ENCODE measurements at places on chromosomes 2 and 18.

GRCh38 chr2:158507679-158508078 lies 50.9 kb downstream of the PKP4 start:
- DNase-seq = no peak

DNA sequence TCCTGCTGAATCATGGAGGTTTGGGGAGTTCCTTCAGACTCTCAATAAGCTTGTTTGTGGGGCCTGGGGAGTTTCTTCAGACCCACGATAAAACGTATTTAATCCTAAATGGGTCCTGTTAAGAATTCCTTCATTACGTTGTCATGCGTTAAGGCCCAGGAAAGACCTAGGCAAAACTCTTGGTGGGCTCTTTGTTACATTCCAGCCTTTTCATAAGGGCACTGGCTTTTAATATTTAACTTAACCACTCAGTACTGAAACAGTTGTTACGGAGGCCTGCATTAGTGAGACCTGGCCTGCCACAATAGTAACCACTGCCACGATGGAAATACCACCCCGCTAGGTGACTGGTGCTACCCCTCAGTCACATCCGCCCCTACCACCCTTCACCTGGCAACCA lies 17.5 kb upstream of the BIN1 start:
- DNase-seq = no peak

DNA sequence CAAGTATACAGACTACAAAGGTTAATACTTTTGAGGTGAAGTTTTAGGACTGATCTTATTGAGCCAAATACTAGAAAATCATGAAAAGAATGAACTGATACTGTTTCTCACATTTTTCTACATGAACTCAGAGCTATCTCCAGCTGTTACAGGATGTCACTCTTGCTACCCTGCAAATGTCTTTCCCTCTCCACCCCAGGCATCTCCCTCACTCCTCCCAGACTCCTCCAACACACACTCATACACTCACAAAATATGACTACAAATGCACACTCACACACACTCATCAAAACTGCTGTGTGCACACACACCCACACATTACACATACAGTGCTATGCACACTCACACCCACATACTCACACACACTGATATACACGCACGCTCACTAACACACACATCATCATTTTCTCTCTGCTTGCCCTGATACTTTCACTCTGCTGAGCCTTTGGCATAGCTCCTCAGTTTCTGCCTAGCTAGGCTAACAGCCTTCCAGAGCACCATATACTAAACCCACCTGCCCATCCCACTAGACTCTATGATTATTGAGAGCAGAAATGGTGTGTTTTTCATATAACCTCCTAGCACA lies 273.3 kb downstream of the CD226 start:
- DNase-seq = no peak

- no peak for DNase-seq
These were observed 34.0 kb downstream of the METTL4 start for GRCh38 chr18:2537296-2537695.

DNA sequence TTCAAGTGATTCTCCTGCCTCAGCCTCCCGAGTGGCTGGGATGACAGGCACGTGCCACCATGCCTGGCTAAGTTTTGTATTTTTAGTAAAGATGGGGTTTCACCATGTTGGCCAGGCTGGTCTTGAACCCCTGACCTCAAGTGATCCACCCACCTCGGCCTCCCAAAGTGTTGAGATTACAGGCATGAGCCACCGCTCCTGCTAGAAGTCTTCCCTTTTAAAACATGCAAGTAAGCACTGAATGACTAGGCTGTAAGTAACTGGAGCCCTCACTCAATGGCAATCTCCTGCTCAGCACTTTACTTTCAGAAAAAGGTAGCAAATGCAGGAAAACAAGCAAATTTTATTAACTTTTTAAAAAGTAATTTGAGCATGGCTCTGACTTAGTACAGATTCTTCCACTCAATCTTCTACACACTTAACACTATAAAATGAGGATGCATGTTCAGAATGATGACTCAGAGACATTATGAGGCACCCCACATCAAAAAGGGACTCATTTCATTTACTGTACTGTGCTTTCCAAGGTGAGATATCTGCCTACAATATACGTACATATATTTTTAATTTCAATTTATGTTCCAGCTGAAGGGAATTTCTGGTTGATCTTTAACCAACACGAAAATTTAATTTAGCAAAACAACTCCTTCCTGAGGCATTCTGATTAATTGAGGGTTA lies 6.6 kb upstream of the NCK2 start:
- no peak for DNase-seq
